GM23248 (cell line): ENCODE measurements at places on chromosomes 16 and 17. TPM values are rescaled to one million over a fixed set of nuclear protein-coding genes. Genes with fewer than 3 reads are reported as not detected.

GRCh38 chr16:74817851-74818250 lies 43.2 kb upstream of the FA2H start:
- DNase-seq = no peak

DNA sequence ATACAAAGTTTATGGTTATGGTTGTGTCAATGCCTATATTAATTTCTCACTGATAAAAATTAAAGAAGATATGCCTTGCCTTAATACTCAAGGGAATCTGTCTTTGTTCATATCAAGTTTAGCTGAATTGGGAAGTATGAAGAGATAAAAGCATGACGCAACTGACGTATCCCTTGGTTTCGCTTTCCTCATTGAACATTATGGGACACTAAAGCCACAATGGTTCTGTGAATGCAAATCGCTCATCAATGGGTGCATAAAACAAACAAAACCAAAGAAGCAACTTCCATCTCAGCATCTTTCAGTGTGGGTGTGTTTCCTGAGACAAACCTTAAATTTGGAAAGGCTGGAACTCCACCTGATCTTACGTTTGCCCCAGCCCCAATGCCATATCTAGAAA lies 108.2 kb downstream of the NPIPB5 start:
- no peak for DNase-seq

DNA sequence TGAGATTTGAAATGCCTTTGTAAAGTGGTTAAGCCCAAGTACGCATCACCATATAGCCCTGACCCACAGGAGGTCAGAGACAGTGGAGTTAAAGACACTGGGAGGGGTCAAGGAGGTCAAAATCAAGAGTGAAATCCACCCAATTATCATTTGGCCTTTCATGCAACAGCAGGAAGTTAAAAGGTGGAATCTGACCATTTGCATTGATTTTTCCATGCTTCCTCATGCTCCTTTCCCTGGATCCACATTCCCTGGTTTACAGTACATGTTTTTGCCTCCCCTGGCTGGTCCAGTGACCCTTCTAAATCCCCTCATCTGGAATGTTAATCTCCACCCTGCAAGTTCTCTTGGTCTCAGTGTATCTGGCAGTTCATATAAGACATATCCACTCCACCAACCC lies 36.6 kb upstream of the TOM1L1 start:
- DNase-seq = no peak

- DNase-seq = peak; percentile 11
These were observed 29.5 kb upstream of the CREBBP start for GRCh38 chr16:3909791-3910583.

- DNase-seq = no peak
These were observed 2.4 kb downstream of the IL4R start for GRCh38 chr16:27316038-27316680.

GRCh38 chr17:34989473-34989872 lies 9.2 kb downstream of the LIG3 start:
- DNase-seq = no peak

GRCh38 chr16:26795184-26795583 lies 271.5 kb upstream of the C16orf82 start:
- no peak for DNase-seq

- no peak for DNase-seq
These were observed 1.8 kb downstream of the RNF43 start for GRCh38 chr17:58415371-58416055.

- DNase-seq = no peak
These were observed 35.0 kb downstream of the NECAB2 start for GRCh38 chr16:84003038-84003437.

DNA sequence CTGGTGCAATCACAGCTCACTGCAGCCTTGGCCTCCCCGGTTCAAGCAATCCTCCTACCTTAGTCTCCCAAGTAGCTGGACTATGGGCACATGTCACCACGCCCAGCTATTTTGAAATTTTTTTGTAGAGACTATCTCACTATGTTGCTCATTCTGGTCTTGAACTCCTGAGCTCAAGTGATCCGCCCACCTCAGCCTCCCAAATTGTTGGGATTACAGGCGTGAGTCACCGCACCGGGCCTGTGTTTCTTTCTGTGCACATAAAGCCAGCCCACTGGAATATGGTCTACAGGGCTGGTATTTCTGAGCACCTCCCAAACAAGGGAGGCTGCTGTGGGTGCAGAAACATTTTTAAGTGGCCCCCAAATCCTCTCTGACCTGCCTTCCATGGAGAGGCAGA lies 8.4 kb downstream of the TMEM95 start:
- peak; percentile 84 for DNase-seq

DNA sequence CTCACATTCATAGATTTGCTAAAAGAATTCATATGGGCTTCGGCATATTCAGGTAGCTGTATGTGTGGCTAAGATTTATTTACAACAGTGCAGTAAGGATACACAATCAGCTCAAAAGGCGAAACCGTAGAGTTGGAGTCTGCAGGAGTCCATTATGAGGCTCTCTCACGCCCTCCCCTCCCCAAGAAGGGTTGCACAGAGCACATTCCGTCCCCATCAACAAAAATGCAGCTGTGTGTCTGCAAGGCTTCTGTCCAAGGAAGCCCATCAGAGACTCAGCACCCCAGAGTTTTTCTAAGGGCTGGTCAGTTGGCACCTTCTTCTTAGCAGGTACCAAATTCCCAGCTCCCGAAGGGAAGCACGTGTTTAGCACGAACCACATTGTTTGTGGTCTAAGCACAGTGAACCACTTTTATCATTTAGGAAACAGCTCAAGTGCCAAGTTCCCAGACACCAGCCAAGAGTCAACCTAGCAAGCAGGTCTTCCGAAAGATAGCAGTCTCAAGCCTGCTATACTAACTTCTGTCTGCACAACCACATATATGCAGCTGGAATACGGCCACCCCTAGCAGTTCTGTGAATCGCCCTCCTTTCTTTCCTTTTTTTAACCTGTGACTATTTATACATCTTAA lies 28.5 kb upstream of the MEAK7 start:
- no peak for DNase-seq

DNA sequence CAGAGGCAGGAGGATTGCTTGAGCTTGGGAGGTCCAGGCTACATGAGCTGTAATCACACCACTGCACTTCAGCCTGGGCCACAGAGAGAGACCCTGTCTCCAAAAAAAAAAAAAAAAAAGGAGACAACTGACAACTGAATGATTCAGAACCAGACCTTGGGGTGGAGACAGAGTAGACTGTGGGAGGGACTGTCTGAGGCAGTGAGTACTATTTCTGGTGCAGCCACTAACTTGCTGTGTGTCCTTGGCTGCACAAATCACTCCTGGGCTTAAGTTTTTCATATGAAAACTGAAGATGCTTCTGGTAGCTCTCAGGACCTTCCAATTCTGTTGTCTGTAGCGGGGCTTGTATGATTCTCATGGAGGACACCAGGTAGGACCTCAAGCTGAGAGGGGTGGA lies 5.8 kb downstream of the ASB16 start:
- no peak for DNase-seq

DNA sequence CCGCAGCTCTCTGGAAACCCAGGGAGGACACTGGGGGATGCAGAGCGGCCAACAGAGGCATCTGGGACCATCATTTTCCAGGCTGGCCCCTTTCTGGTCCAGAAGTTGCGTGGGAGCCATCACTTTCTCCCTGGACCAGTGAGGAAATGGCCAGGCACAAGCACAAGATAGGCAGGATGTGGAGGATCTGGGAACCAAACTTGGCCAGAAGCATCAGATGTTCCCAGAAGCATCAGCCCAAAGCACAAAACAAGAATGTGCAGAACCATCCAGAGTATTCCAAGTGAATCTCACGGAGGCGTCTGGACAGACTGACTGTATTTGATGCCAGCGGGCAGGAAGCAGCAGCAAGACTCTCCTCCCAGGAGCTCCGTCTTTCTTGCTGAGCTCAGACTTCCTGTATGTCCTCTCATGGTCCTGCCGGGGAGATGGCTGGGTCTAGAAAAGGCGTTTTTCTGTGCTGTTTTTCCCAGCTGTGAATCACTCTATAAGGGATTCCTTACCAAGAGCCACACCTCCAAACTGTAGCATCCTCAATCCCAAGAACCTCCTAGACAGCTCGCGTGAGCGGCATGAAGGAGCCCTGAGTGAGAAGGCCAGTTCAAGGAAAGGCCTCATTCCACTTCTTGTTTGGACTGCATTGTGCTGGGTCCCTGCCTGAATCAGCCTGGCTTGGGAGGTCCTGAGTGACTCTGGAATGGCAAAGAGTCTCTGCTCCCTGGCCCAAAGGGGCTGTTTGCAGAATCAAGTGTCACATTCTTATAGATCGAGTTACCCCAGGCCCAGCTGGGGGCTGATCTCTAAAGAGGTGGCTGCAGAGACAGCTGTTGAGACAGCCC lies 49.5 kb upstream of the MTSS2 start:
- DNase-seq = peak; percentile 94

DNA sequence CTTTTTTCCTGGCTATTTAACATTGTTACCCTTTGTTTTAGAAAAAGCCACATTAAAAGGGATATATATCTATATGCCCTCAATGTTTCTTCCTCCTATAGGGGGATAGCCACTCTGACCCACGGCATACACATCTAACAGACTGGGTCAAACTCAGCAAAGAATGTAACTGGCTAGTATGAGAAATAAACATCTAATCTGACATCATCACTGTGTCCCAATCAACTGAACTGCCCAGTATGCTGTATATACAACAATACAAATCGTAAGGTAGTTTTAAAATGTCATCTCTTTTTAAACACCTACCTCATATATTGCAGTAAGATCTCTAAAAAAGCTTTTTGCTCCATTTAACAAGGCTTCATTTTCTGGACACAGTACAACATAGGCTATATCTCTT lies 39.9 kb upstream of the INTS2 start:
- DNase-seq = no peak

- no peak for DNase-seq
These were observed 78.9 kb downstream of the C16orf95 start for GRCh38 chr16:87238361-87238715.

- DNase-seq = no peak
These were observed 8.3 kb downstream of the ALOX15B start for GRCh38 chr17:8046929-8047768.

- DNase-seq = no peak
These were observed 22.2 kb downstream of the SLC43A2 start for GRCh38 chr17:1606352-1606985.

DNA sequence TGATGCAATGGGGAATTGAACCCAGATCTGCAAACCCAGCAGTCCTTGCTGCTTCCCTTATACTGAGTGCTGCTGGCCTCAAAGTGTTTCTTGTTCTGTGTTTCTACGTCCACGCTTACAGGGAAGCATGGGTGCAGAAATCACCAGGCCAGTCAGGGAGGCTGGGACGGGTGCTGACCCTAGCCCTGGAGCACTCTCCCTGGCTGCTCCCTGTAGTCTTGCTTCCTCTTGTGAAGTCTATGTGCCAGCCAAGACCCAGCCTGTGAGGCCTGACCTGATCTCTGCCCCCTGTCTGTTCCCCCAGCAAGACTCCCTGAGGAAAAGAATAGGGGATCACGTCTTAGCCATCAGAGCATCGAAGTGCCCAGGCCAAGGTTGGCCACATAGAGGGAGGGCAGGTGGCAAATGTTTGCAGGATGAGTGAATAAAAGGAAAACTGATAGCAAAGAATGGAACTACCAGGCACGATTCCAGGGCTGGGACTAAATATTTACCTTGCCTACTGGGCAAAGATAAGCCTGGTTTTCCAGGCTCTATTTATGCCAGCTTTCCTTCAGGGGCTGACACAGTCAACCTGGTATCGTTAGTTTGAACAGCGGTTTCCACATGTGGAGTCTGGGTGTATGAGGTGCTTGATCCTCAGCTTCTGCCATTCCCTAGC lies 41.2 kb upstream of the RHOT1 start:
- no peak for DNase-seq

DNA sequence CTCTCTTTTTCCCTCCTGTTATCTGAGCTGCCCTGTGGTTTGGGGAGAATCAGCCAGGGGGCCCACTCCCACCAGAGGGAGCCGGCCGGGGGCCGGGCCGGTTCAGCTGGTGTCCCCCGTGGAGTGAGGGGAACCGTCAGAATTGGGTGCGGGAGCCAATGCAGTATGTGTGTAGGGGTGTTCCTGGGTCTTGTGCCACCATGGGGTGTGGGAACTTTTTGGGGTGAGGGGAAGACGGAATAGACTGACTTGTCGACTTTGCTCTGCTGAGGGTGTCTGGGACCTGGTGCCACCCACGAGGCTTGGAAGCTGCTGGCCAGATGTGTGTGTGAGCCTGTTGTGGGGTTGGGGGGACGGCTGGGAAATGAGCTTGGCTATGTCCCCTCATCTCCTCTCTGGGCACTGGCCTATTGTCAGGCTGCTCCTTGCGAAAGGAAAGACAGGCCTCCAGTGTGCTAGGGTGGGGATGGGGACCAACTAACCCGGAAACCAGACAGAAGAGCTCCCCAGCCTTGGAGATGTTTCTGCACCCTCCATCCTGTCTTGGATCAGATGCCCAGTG lies 9.9 kb downstream of the RARA start:
- DNase-seq = peak; percentile 53

DNA sequence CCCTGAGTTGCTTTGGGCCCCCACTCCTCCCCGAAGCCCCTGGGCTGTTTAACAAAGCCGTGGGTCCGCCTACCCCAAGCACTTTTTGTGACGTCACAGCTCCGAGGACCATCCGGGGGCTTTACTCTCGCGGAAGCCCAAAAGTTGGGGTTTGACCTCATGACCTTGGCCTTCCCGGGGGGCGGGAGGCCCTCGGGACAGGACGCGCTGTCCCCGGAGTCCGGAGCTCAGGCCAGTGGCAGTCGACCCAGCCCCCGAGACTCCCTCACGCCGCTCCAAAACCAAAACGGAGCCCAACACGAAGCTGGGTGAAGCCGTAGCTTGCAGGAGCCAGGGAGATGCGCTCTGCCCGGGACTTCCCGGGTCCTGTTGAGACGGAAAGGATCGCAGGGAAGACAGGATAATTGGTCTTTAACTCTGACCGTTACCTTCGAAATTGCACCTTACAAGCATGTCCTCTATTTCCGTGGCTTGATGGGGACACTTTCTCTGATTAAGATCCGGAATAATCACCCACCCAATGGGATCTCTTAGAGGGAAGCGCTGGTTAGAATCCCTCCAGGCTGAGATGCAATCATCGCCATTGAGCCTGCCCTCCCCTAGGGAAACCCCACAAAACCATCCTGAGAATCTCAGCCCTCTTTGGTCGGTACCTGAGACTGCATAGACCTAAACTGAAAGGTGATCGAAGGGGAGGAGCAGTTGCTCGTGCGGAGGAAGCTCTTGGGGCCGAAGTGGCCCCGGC lies 4.9 kb upstream of the SOX9 start:
- DNase-seq = no peak

HOXB7 gene
- total RNA-seq = 7.1 and 11.1 TPM in 2 replicates

PRSS21 gene
- not detected in 2 replicates for total RNA-seq

TLCD2 gene
- total RNA-seq = 2.2 and 2.8 TPM in 2 replicates

HEATR9 gene
- total RNA-seq = not detected in 2 replicates

TEX14 gene
- not detected in 2 replicates for total RNA-seq

CLCN7 gene
- 37.3 and 39.3 TPM in 2 replicates for total RNA-seq

MAP3K3 gene
- 36.7 and 49.3 TPM in 2 replicates for total RNA-seq

TBC1D3C gene
- not detected in 2 replicates for total RNA-seq
